ENCODE measurements at places on chromosomes 1 and 21.

DNA sequence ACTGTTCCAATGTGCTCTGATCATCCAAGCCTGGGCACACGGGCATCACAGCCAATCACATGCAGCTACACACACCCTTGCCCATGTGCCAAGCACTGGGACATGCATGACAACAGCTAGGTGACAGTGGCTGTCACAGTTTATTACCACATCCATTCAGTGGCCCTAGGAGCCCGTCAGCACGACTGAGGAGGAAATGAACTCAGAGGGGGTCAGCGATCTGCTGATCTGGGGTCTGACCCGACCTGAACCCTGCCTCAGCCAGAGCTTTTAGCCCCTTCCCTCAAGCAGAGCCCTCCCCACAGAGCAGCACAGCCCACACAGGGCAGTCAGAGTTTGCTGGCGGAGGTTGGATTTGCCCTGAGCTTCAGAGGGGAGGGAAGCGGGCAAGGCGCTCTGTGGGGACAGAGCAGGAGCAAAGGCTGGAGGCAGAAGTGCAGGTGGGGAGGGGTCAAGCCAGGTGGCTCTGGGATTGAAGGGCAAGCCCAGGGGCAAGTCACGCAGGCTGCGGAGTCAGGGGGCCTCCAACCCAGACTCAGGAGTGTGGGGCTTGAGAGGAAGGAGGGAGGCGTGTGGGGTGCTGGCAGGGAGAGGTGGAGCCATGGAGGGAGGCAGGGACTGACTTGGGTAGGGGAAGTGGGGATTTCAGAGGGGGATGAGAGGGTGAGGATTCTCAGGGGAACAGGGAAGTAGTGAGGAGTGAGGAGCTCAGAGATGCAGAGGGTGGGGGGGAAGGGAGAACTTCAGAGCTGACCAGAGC is 10.4 kb downstream of the SH3BGRL3 start:
- DNase-seq = no peak

DNA sequence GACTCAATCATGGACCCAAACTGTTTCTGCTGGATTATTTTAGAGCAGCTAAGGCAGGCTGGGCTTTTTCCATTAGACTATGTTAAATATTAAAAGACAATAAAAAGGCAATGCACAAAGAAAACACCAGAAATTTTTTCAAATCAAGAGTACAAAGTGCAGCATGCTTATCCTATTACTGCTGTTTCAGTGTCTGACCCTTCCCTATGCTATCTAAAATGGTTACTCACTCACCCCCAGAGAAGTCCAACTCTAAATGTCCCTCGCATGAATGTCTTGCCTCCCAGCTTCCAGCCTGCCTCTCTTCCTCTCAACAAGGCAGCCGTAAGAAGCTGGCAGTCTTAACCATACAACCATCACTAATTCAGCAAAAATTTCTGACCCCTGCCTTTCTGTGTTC is 108.7 kb upstream of the SYT6 start:
- no peak for DNase-seq

- DNase-seq = no peak
Observed at GRCh38 chr1:248818505-248819374, 7.0 kb downstream of the SH3BP5L start.

DNA sequence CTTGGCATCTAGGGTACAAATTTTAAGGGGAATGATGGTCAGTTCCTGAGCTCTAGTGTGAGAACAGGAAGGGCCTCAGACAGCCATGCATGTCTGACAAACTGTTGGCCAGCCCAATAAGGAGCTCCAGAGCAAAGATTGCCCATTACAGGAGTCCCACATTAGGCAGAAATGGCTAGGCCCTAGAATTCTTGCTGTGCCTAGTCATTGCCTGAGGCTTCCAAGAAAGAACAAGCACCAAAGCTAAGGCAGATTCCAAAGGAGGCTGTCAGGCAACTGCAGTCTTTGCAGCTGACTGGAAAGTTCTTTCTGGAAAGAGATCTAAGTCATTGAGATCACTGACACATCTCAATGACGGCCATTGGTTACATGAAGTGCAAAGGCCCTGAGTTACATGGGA is 3.9 kb upstream of the STIL start:
- DNase-seq = no peak

DNA sequence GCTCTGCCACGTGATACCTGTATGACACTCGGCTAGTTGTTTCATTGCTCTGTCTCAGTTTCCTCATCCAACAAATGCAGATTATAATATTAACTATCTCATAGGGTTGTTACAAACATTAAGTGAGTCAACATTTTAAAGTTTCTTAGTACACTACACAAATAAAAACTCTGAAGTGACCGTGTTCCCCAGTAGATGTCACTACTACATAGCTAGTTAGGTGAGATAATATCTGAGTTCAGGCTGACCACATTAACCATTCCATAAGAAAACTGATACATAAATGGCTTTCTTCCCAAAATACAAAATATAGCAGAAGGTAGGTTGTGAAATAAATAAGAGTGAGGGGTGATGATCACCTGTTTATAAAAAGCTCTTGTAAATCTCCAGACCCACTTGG is 214.1 kb downstream of the NUF2 start:
- peak; percentile 53 for DNase-seq

- DNase-seq = peak; percentile 49
Observed at GRCh38 chr1:167401260-167401873, 117.0 kb downstream of the CD247 start.

DNA sequence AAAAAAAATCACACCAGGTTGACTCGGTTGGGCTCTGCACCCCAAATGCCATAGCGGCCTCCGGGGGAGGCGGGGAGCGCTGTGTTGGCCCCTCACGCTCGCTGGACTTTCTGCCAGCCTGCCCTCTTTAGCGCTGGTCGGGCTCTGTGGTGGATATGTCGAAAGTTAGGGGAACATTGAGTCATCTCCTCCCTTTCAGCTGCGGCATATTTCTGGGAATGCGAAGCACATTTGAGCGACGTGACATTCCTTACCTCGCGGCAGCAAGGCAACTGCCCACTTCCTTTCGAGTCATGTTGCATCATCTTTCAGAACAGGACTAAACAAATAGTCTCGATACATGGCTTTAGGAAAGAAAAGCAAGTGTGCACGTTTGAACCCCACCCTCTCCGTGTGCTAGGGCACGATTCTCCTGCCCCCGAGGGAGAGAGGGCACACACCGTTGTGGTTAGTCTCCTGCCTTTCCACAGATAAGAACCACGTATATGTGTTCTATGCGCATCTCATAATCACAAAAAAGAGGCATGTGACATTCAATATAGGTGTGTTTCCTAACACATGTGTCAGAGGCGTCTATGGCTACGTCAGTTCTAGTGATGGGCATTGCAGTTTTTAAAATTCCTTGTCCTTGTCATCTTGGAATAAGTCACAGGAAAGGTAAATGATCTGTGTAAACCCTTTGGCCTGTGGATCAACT is 105.9 kb upstream of the SLC45A1 start:
- peak; percentile 97 for DNase-seq

DNA sequence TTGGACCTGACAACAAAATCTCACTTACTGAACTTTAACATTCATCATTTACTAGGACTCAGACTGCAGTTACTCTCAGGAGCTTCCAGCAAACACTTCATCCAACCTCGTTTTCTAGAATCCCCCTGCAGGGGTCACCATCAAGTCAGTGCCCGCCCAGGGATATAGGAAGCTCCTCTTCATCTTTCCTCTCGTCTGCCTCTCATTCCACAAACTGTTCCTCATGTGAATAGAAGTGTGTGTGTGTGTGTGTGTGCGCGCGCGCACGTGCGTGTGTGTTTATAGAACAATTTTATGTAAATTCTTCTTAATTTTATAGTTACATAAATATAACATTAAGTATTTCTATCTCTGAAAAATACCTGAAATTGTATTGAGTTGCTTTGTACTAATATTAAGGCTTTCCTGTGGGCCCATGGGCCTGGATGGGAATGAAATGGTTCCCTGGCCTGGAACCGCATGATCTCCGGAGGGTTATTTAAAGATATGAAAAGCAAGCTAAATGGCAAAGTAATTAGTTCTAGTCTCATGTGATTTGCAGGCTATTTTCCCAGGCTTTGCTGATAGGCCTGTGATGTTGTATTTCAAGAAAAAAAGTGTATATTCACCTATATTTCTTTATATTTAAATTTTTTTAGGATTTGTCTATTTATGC is 21.7 kb upstream of the ABCD3 start:
- DNase-seq = no peak

GRCh38 chr1:25871704-25872494 is 3.6 kb downstream of the PAQR7 start:
- DNase-seq = peak; percentile 85

DNA sequence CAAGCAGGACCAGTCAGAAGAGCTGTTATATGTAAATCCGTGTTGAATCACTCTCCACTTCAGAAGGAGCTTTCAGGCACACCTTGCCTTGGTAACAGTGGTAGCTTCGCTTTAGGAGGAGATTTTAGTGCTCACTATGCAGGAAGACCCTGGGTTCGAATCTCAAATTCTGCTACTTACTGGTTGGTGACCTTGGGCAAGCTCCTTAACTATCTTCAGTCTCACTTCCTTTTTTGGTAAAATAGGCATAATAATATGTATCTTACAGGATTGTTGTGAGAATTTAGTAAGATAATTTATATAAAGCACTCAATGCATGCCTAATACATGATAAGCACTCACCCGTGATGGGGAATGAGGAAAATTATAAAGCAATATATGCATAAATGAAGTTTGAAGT is 46.7 kb upstream of the GPR52 start:
- DNase-seq = no peak

DNA sequence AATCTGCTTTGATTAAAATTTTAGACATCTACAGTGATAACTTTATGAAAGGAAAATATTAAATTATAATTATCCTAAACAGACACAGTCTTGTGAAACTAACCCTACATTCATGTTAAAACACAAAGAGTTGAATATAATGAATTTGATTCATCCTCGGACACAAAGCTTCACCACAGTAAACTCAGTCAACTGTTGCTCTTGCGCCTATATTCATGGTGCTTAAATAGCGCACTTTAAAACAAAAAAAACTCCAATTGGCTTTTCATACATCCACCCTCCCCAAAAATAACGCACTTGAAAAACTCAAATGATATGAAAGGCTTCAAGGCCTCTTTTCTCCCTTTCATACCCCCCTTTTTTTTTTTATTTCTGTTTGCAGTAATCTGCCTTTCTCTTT is 260.3 kb downstream of the FAF1 start:
- no peak for DNase-seq

DNA sequence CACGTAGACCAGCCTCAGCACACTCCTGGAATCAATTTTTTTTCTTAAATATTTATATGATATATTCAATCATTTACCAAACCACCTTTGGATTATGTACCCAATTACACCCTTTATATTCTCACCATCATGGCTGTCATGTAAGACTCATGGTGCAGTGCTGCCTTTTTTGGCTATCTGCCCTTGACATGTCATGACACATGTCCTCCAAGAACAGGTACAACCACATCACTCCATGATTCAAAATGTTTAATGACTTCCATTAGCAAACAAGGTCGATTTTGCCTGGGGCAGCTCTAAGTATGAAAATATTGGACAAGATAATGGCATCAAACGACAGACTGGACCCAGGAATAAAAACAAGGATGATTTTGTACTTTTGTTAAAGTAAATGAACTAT is 861.1 kb upstream of the ADAMTS5 start:
- no peak for DNase-seq

DNA sequence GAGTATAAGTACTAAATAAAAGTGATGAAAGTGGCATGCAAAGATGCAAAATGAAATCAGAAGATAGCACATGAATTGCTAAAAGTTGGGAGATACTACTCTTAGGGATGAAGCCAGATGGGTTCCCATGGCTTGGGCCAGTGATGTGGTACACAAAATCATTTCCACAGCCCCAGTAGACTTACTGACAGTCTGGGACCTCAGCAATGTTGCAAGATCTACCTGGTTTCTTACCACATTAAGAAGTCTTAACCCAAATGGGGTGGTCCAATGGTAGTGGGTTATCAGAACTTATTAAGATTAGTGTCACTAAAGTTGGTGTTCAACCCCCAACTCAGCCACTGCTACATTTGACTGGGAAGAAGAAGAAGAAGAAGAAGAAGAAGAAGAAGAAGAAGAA is 227.7 kb upstream of the IRF2BP2 start:
- DNase-seq = no peak

DNA sequence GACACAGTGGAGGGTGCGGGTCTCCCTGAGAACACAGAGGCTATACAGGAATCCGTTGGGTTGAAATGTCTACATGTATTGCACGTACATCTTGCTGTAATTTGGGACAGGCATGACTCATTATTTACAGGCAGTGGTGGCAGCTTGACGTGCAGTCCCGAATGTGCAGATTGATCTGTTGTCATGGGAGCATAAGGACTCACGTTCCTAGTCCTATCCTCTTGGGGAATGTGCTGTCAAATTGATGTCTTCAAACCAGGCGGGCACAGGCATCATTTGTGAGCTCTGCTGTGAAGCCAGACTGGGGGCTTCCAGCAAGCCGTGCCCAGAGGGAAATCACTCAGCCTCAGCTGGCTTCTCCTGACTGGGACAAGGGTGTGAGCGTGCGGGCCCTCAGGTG is 40.5 kb downstream of the S100B start:
- DNase-seq = no peak

- DNase-seq = no peak
Observed at GRCh38 chr1:234515821-234516241, 36.9 kb upstream of the TARBP1 start.

- DNase-seq = peak; percentile 79
Observed at GRCh38 chr1:236608930-236609726, 4.8 kb upstream of the HEATR1 start.

DNA sequence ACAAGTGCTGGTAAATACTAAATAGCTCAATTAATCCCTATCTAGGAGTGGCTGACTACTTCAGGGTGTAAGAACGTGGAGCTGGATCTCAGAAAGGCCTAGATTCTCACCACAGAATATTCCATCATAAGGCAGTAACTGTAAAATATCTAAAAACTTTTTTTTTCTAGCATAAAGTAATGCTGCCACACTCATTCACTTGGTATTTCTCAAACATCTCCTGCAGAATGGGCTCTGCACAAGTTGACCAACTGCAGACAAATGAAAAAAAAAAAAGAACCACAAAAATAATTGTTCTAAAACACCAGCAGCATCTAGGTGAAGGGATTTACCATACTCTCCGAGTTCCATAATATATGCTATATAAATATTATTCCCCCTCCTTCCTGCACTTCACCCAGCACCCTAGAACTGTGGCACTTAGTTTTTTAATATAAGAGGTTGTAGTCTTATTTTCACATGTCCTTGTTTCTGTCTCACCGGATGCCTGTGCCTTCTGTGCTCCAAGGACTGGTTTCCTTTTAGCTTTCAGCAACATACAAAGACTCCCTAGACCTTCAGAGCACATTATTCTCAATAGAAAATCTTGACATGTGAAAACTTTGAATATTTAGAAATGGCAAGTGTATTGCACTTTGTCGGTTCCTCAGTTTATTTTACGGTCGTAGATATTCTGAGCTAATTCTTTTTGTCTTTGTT is 8.9 kb downstream of the VSIG8 start:
- no peak for DNase-seq
